ENCODE measurements at places on chromosomes 13 and 19.
A peak's percentile ranks its signal among the peaks of the same experiment; 100 is the strongest.

DNA sequence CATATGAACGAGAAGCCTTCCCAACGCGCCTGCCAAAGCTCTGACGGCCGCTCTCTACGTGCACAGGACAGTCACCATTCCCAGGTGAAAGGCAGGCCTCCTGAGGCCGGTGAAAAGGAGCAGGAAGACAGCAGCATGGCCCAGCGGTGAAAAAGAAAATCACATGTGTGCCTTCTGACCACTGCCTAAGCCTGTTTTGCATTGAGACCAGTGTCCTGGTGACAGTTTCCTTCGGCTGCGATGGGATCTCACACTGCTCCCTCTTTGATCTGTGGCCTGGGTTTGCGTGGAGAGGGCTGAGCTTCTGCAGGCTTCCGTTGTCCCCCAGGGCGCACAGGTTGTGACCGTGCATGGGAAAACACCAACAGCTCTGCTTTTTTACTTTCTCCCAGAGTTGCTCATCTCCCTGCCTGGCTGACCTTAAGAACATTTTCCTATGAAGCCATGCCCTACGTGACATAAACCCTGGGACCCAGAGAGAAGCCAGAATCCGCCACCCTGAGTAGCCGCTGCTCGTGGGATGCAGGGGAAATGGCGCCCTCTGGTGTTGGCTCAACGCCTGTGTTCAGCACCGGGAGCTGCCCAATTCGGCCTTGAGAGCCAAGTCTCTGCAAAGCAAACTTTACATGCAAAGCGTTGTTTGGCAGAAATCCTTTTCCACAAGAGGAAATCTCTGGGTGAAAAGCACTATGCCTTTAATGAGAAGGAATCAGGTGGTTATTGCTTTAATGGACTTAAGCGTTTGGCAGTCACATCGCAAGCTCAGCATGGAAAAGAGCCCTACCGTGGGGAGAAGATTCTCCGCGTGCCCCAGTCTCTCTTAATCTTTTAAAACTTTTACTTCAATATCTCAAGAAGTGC is 112.2 kb upstream of the GPR12 start:
- DNase-seq: peak; percentile 88

GRCh38 chr13:68410007-68410406 is 1179.9 kb upstream of the PCDH9 start:
- no peak for DNase-seq

DNA sequence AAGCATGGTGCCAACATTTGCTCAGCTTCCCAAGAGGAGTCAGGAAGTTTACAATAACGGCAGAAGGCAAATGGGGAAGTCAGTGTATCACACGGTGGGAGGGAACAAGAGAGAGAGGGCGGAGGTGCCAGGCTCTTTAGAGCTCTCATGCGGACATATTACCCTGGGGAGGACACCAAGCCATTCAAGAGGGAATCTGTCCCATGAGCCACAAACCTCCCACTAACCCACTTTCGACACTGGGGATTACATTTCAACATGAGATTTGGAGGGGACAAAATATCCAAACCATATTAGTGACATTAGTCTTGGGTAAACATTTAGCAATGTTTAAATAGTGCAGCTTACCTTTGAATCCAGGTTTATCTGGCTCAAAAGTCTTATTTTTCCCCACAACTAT is 69.9 kb downstream of the SLAIN1 start:
- no peak for DNase-seq

- DNase-seq: peak; percentile 57
Measured at GRCh38 chr13:99955747-99956472, 15.7 kb downstream of the ZIC5 start.

DNA sequence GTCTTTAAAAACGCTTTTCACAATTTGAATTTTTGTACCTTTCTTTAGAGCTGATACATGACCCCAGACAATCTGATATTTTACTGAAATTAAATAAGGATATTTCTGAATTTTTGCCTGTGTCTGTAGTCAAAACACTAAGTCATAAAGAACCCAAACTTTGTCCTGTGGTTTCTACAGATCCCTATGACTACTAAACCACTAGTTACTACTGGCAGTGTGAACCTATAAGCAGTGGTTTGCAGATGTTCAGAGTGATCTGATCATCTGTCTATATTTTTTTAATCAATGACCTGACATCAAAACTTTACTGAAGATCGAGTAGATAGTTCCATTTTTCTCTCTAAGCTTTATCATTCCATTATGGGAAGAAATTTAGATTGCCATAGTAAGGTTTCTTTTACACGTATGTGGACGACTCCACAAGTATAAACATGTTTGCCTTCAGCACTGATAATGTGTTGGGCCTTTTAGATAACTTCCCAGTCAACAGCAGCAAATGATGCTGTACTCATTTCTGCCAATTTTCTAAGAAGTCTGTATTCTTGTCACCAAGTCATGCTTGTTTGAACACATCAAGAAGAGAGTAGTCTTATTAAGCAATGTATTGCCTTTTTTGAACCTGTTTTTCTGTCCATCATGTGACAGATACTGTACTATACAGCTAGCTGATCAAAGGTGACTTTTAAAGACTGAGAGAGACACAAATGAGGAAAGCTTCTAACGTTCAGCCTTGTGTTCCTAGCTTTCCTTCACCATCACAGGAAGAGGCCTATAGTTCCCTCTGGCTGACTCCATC is 21.8 kb downstream of the POLR1D start:
- no peak for DNase-seq

GRCh38 chr13:108332791-108333190 is 63.3 kb downstream of the TNFSF13B start:
- no peak for DNase-seq

GRCh38 chr13:66748712-66749111 is 481.4 kb downstream of the PCDH9 start:
- DNase-seq: no peak

DNA sequence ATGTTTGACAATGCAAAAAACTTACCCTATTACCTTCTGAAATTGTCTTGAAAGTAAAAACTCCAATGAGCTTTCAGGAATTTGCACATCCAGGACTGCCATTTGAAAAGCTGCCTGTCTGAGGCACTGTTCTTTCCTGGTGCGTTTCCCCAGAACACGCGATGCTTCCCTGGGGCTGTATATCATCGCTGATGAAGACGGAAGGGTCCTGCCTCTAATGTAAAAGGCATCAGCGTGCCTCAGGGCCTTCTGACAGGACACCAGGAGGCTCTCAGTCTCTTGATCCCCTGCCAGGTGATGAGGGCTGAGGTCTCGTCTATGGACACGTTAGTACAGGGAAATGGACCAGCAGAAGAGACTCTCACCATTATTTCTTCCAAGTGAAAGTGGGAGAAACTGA is 296.8 kb downstream of the EFNB2 start:
- no peak for DNase-seq

- DNase-seq: no peak
Measured at GRCh38 chr13:109788372-109789111, 2.2 kb upstream of the IRS2 start.

DNA sequence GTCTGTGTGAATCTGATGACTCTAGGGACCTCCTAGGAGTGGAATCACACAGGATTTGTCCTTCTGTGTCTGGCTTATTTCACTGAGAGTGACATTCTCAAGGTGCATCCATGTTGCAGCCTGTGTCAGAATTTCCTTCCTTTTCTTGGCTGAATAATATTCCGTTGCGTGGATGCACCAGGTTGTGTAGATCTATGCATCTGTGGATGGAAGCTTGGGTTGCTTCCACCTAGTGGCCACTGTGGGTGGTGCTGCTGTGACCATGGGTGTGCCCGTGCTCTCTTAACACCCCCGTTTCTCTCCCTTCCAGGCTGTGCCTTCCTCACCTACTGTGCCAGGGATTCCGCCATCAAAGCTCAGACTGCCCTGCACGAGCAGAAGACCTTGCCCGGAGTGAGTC is 26.2 kb downstream of the CELF5 start:
- peak; percentile 45 for DNase-seq

DNA sequence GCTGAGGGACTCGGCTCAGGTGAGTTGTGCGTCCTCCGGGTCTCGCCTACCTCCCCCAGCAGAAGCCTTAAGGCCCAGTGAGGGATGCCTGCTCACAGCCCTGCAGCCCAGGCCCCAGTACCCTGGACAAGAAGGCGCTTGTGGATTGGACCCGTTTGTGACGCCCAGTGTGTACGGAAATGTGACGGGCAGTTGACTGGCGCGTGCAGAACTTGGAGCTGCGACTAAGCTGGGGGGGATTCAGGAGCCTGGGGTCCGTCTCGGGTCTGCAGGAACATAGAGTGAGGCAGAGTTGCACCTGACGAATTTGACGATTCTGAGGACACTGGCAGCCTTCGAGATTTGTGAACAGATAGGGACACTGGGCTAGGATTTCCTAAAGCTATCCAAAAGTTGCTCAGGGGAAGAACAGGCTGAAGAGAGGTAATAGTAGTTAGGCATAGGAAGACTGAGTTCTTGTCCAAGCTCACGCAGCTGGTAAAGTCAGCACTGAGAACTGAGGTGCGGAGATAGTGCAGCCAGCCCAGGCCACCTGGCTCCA is 519 bp downstream of the ZNF551 start:
- DNase-seq: no peak

DNA sequence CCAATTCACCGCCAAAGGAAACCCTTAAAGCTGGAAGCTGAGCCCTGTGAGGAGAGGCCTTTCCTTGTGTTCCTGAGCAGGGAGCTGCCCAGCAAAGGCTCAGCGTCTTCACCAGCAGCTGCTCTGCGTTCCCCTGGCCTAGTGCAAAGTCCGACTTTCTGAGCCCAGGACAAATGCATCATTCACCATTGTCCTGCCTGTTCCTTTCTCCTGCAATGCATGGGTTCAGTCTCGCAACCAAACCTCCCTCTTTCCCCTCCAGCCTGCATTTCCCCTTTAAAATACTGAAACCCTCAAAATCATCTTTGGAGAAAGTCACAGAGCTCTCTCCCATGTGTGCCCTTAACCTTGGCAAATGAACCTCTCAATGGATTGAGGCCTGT is 12.9 kb upstream of the TMEM255B start:
- no peak for DNase-seq

GRCh38 chr13:60369242-60369641 is 27.8 kb upstream of the TDRD3 start:
- no peak for DNase-seq

- no peak for DNase-seq
Measured at GRCh38 chr19:34688592-34688991, 11.1 kb downstream of the ZNF302 start.

DNA sequence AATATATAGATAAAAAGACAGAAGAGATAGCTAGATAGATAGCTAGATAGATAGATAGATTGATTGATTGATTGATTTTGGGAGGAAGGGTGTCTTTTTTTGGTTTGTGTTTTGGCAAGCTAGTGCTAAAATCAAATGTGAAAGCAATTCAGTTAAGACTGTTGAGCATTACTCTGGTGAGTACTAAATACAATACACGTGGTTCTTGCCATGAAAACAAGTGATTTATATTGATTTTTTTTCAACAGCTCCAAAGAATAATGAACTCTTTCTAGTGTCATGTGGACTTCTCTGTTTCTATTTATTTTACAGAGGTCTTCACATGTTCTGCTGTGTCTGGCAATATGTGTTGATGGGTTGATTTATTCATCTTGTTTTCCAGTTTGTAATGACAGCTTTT is 172.0 kb downstream of the POU4F1 start:
- no peak for DNase-seq

- no peak for DNase-seq
Measured at GRCh38 chr13:75554981-75555380, 5.4 kb downstream of the UCHL3 start.

DNA sequence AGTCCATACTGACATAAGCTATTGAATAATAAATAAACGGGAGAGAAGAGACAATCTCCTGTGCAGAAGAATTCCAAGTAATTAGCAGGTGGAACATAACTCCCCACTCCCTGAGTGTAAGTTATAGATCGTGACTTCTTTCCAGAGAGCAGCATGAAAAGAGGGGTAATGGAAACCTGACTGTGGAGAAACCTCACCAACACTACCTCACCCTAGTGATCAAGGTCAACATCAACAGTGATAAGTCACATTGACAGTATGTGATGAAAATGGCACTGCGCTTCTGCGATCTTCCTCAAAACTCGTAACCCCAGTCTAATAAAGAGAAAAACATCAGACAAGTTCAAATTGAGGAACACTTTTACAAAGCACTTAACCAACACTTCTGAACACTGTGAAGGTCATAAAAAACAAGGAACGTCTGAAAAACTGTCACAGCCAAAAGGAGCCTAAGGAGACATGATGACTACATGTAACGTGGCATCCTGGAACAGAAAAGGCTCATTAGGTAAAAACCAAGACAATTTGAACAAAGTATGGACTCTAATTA is 19.8 kb downstream of the CAB39L start:
- no peak for DNase-seq

GRCh38 chr19:48896191-48896720 is 2.3 kb downstream of the TULP2 start:
- DNase-seq: peak; percentile 90

DNA sequence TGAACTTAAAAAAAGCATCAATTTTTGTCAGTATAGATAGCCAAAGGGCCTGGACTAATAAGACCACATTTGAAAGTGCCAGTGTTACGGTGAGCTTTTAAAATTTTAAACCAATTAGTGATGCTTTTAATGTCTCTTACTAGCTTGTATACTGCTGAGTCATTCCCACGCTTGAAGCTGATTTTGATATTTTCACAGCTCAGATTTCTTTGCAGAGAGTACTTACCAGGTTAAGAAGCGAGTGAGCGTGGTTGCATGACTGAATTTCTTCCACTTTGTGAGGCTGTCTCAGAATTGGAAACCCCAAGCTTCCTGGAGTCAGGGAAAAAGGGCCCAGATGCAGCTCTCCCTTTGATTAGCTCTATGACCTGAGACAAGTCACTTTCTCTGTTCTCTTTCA is 74.5 kb upstream of the NBEA start:
- no peak for DNase-seq

DNA sequence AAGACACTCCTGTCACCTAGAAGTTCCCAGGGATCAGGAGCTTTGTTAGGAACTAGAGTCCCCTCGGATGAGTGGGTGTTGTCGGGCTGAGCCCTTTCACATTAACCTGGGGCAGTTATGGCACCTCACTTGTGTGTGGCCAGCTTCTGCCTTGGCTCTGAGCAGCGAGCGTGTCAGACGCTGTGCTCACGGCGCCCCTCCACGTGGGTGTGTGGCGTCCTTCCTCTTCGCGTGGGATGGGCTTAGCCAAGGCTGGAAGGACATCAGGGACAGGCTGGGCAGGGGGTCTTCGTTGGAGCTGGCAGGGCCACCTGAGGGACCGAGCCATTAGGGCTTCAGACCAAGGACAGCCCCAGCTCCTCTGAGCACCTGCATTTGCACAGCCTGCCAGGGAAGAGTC is 23.4 kb downstream of the DOT1L start:
- no peak for DNase-seq

DNA sequence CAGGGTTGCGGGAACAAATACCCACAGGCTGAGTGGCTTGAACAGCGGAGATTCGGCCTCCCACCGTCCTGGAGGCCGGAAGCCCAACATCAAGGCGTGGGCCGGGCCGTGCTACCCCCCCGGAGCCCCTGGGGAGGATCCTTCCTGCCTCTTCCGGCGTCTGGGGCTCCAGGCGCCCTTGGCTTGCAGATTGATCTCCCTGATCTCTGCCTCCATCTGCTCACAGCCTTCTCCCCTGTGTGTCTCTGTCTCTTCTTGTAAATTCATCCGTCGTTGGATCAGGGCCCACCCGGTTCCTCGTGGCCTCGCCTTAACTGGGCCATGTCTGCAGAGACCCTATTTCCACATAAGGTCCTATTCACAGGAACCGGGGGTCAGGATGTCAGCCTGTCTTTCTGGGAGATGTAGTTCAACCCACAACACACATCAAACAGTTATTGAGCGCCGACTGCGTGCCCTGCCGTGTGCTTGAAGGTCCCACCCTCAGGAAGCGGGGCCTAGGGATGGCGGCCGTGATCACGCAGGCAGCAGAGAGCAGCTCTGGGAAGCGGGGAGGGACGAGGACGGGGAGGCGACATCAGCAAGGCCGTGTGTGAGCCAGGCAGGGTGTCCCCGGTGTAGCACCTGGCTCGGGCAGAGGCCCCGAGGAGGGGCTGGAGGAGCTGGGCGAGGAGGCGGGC is 21.3 kb downstream of the HCN2 start:
- DNase-seq: no peak

Data from WTC11 (cell line).